ENCODE measurements at places on chromosomes 12 and 14.

DNA sequence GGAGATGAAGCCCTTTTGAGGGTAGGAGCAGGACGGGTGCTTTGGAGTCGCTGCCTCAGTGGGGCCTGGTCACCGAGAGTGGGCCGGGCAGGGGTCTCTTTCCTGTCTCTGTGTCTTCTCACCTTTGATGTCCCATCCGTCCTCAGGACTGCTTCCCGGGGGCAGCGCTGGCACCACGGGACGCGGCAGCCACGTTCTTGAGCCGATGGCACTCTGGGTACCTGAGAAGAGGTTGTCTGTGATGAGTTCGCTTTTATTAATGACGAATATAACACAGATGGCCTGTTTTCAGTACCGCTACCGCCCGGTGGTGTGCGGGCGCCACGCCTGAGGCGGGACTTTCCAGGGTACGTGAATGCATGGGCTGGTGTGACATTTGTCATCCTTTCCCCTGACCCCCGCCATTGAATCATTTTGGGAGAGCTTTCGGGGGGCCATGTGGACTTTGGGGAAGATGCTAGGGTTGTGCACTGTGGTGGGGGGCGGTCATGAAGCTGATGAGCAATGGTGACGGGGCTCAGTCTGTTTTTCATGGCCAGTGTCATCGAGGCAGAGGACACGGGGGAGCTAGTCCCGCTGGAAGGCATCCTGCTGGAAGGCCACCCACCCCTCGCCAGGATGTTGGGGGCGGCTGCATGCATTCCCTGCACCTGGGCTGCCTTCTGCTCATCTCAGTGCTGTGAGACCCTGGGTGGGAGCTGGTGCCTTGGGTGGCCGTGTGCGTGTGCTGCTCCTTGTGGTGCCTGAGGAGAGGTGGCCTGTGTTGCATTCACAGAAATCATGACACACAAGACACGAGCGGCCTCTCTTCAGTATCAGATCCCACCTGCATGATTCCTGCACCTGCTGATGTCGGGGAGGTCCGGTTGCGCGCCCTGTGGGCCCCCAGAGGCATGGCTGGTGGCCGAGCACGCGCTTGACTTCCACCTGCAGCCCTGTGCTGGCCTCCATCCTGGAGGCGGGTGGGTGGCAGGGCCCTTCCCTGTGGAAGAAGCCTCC, 162.5 kb upstream of the RTL1 start:
- DNase-seq = no peak

DNA sequence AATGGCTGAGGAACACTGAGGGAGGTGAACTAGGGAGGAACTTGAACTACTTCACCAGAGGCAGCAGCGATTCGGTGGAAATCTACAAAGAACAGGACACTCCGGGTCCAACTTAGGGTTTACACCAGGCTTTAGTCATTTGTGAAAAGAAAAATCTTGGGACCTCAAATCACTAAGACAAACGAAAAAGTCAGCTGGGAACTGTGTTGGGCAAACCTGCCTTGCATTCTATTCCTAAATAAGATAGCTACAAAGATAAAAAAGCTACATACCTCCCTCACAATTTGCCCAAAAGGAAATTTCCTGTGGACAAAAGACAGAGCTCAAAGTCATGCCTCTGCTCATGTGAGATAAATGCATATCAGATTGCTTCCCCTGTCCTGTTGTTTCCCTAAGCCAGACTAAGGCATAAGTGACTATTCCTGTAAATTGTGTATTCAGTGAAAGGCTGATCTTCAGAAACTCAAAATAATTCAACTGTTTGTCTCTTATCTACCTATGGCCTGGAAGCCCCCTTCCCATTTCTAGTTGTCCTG, 106.6 kb downstream of the APAF1 start:
- DNase-seq = no peak

DNA sequence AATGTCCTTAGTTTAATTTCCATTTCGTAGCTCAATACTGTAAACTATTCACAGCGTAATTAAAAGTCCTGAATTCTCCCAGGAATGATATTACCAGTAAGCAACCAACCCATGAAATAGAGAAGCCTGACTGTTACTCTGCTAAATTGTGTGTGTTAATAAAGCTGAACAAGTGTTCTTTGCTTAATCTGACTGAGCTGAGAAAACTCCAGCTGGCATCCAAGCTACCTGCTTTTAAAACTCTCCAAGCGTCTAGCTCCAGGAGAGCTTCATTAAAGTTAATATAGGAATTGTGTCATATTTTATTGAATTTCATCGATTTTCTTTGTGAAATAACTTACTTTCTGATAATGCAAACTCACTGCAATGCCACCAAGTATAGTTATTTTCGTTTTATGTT, 524.4 kb downstream of the SLC16A7 start:
- DNase-seq = no peak

DNA sequence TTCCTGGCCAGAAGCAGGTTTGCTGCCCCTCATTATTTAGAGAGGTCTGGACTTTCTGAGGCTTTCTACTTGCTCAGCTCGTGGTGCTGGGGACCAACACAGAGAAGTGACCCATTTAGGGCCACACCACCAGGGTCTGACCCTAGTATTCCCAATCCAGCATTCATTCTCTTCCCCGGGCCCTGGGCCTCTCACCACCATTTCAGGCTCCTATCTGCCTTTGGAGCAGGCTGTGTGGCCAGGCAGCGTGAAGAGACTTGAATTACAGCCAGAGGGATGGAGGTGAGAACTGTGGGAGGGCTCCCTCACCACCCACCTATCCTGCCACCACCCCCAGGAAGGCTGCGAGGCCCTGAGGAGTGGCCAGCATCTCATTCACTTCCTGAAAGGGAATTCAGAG, 24.6 kb downstream of the FAM222A start:
- DNase-seq = no peak

GRCh38 chr14:95808371-95808770, 68.3 kb upstream of the TUNAR start:
- no peak for DNase-seq

DNA sequence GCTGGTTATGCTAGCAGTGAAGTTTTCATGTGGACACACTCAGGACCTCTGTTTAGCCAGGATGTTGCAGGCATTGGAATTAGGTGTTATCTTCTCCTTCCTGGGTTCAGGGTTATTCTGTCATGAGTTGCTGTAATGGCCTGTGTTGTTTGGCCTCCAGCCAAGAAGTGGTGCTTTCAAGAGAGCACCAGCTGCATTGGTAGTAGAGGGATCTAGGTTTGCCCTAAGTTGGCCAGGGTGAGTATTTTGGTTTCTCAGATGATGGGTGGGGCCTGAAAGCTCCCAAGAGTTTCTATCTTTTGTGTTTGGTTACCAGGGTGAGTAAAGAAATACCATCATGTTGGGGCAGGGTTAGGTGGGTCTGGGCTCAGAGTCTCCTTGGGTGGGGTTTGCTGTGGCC, 2.7 kb upstream of the GZMH start:
- no peak for DNase-seq

- no peak for DNase-seq
These were observed 1493.0 kb downstream of the AACS start for GRCh38 chr12:126558219-126558618.

- no peak for DNase-seq
These were observed 53.0 kb downstream of the ATF7IP start for GRCh38 chr12:14418451-14418890.

DNA sequence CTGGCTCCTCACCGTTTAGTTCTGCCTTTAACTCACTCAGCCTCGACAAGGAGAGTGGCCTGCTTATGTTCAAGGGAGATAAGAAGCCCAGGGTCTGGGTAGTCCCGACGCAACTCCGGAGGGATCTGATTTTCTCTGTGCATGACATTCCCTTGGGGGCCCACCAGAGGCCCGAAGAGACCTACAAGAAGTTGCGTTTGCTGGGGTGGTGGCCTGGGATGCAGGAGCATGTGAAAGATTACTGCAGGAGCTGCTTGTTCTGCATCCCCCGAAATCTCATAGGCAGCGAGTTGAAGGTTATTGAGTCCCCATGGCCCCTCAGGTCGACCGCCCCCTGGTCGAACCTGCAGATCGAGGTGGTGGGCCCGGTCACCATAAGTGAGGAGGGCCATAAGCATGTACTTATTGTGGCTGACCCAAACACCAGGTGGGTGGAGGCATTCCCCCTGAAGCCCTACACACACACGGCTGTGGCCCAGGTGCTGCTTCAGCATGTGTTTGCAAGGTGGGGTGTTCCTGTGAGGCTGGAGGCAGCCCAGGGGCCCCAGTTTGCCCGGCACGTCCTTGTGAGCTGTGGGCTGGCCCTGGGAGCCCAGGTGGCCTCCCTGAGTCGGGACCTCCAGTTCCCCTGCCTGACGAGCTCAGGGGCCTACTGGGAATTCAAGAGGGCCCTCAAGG, 13.1 kb downstream of the CBLN3 start:
- DNase-seq = no peak

DNA sequence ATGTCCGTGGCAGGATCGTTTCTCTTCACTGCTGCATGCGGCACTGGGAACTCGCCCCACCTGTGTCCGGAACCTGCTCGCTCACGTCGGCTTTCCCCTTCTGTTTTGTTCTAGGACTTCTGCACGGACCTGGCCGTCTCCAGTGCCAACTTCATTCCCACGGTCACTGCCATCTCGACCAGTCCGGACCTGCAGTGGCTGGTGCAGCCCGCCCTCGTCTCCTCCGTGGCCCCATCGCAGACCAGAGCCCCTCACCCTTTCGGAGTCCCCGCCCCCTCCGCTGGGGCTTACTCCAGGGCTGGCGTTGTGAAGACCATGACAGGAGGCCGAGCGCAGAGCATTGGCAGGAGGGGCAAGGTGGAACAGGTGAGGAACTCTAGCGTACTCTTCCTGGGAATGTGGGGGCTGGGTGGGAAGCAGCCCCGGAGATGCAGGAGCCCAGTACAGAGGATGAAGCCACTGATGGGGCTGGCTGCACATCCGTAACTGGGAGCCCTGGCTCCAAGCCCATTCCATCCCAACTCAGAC, 1.2 kb downstream of the FOS start:
- DNase-seq = no peak

GRCh38 chr12:98137278-98137677, 378.1 kb upstream of the TMPO start:
- no peak for DNase-seq

GRCh38 chr14:24964591-24964990, 85.4 kb downstream of the STXBP6 start:
- DNase-seq = no peak

GRCh38 chr14:50828721-50829488, 2.1 kb downstream of the NIN start:
- no peak for DNase-seq

DNA sequence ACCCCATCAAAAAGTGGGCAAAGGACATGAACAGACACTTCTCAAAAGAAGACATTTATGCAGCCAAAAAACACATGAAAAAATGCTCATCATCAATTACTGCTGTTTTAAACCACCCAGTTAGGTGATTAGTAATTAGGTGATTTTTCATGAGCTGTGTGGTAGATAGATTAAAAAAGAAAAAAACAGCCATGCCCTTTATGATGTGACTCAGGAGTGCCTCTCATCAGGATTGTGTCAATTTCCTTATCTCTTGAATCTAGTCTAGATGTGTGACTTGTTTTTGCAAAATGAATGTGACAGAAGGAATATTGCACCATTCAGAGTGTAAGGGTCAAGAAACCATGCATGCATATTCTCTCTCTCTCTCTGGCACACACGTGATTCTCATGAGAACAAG, 5.7 kb downstream of the OR10A7 start:
- no peak for DNase-seq

DNA sequence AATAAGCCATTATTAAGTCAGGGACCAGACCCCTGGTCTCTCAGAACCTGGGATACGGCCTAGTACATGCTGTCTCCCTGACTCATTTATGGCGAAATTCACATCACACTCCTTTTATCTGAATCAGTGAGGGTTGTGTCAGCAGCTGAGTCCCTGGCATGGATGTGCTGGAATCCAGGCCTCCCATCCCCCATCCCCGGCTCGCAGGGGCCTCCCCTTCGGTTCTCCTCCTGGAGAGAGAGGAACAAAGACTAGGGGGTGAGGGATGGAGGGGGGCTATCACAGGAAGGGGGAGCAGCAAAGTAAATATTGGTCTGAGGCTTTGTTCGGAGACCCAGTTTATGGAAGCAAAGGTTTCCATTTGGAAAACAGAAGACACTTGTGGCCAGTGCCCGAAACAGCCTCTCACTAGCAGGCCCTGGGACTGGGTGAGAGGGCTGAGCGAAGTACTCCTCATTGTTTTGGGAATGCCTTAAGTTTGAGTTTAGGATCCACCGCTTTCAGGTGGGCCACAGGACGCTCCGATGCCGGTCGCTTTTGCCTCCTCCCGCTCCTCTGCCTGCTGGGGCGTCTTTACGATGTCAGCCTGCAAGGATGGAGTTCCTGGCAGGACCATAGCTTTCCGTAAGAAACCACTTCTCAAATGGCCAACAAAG, 145.0 kb downstream of the PRKCH start:
- no peak for DNase-seq

- no peak for DNase-seq
These were observed 161.2 kb upstream of the RTL1 start for GRCh38 chr14:101064718-101065117.

DNA sequence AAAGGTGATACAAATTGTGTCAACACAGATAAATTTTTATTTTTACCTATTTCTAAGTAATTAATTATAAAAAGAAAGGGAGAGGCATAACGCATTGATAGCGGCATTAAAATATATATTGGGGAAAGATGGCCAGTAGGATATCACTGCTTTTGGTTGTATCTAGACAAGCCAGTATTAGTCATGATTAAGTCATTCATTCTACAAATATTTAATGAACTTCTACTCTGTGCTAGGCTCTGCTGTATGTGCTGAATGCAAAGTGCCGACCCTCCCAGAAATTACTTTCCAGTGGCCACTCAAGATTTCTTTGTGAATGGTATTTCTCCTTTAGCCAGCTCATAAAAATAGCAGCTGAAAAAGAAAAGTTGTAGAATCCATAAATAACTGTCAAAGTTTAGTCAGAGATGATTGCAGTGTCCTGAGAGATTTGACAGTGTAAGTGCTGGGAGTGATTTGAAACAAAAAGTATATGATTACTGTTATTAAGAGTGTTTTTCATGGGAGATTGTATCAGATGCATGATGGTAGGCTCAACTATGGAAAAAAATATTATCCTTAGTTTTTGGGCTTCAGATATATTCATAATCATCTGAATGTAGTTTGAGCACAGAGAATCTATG, 133.2 kb downstream of the MGAT4C start:
- DNase-seq = no peak

- DNase-seq = no peak
These were observed 22.0 kb downstream of the CD9 start for GRCh38 chr12:6222078-6222654.

DNA sequence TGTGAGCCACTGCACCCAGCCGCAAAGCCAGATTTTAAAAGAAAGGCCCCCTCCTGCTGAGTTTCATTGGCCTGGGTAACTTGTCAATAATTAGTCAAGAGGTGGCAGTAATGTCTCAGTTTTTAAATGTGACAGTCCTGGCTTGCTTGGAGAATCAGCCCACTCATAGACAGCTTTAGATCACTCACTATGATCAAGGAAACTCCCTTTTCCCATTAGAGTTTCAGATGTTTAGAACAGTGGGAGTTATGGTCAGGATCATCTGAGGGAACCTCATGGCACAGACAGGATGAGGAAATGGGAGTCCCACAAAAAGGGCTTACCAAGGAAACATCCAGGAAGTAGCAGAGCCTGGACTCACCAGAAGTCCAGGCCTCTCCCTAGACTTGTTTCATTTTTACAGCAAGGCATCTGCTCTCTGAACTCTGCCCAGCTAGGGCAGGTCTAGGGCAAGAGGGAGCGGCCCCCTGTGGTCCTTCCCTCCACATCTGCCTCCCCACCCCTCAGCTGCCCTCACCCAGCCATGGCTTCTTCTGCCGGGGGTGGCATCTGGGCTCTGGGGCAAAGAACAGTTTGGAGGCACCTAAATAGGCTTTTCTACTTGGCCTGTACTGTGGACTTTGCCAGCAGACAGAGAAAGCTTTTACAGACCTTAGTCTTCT, 11.2 kb downstream of the BCL2L14 start:
- peak; percentile 62 for DNase-seq

GRCh38 chr12:89366676-89367364, 14.5 kb upstream of the DUSP6 start:
- no peak for DNase-seq

Measured in NB4 (cell line).